ENCODE measurements at places on chromosomes 7 and 10.

DNA sequence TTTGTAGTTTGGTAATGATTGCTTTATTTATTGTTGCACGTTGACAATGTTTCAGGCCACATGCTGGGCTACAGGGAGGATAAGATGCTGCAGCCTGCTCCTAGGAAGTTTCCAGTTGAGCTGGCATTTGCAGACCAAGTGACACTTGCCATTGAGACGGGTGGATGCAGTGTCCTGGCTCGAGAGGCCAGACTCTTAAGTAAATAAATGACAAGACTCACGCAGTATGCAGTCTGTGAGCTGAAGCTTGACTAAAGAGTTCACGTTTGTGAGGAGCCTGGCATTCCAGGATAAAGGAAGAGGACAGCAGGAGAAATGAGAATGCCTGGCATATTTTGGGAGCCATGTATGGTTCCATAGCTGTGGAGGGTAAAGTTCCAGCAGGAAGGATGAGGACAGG lies 105.8 kb downstream of the BAMBI start:
- no peak overlapping the region for H3K27ac ChIP-seq
- H3K36me3 ChIP-seq = no peaks in the 10 kb centered on the region
- no peak for DNase-seq
- no peak overlapping the region for H3K4me3 ChIP-seq
- H3K4me1 ChIP-seq = peaks cover 37% of the 10 kb centered on the region

GRCh38 chr7:130872756-130873448 lies 138.9 kb upstream of the KLF14 start:
- DNase-seq = no peak
- H3K4me3 ChIP-seq = no peak overlapping the region
- no peaks in the 10 kb centered on the region for H3K36me3 ChIP-seq
- no peak overlapping the region for H3K27ac ChIP-seq
- H3K4me1 ChIP-seq = peaks cover 21% of the 10 kb centered on the region

- no peaks in the 10 kb centered on the region for H3K36me3 ChIP-seq
- H3K4me3 ChIP-seq = no peak overlapping the region
- H3K27me3 ChIP-seq = peaks cover 26% of the 10 kb centered on the region
- H3K27ac ChIP-seq = no peak overlapping the region
- no peak for DNase-seq
Measured at GRCh38 chr10:44391981-44392380, 7.1 kb upstream of the CXCL12 start.

DNA sequence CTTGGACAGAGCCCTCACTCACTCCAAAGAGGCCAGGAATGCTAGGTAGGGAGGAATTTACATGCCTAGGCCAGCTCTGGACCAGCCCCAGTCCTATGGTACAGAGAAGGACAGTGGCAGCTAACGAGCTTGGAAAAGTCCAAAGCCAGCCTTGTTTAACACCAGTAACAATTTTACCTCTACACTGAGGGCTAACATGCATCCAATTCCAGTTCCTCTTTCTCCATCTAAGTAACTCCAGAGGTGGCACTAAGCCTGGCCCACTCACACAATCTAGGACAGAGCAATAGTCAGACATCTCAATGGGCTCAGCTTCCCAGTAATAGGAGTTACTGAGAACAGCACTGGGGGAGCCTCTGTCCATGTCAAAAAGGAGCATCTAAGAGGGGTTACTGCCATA lies 5.7 kb upstream of the LCOR start:
- DNase-seq = no peak
- H3K4me1 ChIP-seq = peaks cover 10% of the 10 kb centered on the region
- H3K27me3 ChIP-seq = peaks cover 7% of the 10 kb centered on the region
- H3K4me3 ChIP-seq = no peak overlapping the region
- no peak overlapping the region for H3K27ac ChIP-seq

GRCh38 chr7:55517191-55517633 lies 55.1 kb downstream of the VOPP1 start:
- H3K4me1 ChIP-seq = peaks cover 9% of the 10 kb centered on the region
- H3K4me3 ChIP-seq = no peak overlapping the region
- H3K27me3 ChIP-seq = no peaks in the 10 kb centered on the region
- no peak for DNase-seq

- DNase-seq = no peak
- no peak overlapping the region for H3K4me3 ChIP-seq
- no peaks in the 10 kb centered on the region for H3K36me3 ChIP-seq
- H3K27me3 ChIP-seq = peaks cover 6% of the 10 kb centered on the region
- no peaks in the 10 kb centered on the region for H3K4me1 ChIP-seq
- H3K27ac ChIP-seq = no peak overlapping the region
Measured at GRCh38 chr7:35714862-35715261, 19.9 kb upstream of the HERPUD2 start.

DNA sequence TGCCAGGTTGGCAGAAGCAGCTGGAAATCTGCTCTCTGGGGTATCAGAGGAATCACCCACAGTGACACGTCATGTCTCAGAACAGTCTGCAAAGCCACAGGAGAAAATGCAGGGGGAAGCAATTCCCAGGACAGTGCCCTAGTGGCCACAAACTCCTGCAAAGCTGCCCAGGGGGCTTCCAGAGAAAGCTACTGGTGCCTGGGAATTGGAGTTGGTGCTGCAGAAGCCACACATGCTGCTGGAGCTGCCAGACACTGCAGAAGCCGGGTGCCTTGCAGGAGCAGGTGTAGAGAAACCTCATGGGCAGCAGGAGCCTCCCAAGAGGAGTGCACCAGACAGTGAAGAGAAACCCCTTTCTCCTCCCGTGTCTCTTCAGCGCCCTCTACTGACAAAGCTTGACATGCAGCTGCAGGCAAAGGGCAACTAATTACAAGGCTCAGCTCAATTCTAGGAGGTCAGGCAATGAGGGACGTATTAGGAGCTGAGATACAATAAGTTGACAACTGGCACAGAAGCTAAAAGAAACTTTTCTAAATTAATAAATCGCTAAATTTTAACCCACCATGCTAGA lies 30.2 kb upstream of the NUB1 start:
- no peak for DNase-seq
- no peak overlapping the region for H3K27ac ChIP-seq
- peaks cover 16% of the 10 kb centered on the region for H3K27me3 ChIP-seq
- no peak overlapping the region for H3K4me3 ChIP-seq
- no peaks in the 10 kb centered on the region for H3K36me3 ChIP-seq
- no peaks in the 10 kb centered on the region for H3K4me1 ChIP-seq

GRCh38 chr10:131155876-131156230 lies 155.7 kb downstream of the TCERG1L start:
- H3K27ac ChIP-seq = peak overlapping the region; percentile 63
- H3K27me3 ChIP-seq = peaks cover 59% of the 10 kb centered on the region
- peaks cover 6% of the 10 kb centered on the region for H3K36me3 ChIP-seq
- peaks cover 21% of the 10 kb centered on the region for H3K4me1 ChIP-seq

DNA sequence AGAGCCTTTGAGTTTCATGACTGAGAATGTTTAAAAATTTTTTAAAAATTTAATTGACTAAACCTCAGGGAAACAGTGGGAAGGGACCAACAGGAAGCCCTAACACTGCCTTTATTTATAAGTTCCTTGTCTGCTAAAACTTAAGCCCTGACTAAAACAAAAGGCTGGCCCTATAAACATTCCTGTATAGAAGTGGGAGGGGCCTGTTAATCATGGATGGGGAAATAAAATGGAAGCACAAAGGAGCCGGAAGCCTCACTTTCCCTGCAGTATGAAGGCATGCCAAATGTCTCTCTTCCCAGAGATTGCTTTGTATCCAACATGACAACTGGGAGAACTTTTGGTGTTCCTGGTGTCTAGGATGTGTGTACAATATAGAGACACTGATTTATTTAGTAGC lies 66.0 kb downstream of the VPS50 start:
- H3K4me3 ChIP-seq = no peak overlapping the region
- DNase-seq = no peak
- no peak overlapping the region for H3K27ac ChIP-seq
- no peaks in the 10 kb centered on the region for H3K36me3 ChIP-seq

DNA sequence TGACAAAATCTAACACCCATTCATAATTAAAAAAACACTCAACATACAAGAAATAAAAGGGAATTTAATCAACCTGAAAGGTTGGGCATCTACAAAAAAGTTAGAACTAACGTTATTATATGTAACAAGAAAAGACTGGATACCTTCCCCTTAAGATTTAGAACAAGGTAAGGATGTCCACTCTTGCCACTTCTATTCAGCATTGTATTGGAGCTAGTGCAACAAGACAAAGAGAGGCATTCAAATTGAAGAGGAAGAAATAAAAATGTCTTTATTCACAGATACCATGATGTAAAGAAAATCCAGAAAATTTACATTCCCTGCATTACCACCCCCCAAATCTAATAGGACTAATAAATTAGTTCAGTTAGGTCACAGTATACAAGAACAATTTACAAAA lies 18.3 kb downstream of the FAM149B1 start:
- peak overlapping the region; percentile 0 for H3K27ac ChIP-seq
- H3K27me3 ChIP-seq = no peaks in the 10 kb centered on the region
- peaks cover 26% of the 10 kb centered on the region for H3K36me3 ChIP-seq
- no peaks in the 10 kb centered on the region for H3K4me1 ChIP-seq

DNA sequence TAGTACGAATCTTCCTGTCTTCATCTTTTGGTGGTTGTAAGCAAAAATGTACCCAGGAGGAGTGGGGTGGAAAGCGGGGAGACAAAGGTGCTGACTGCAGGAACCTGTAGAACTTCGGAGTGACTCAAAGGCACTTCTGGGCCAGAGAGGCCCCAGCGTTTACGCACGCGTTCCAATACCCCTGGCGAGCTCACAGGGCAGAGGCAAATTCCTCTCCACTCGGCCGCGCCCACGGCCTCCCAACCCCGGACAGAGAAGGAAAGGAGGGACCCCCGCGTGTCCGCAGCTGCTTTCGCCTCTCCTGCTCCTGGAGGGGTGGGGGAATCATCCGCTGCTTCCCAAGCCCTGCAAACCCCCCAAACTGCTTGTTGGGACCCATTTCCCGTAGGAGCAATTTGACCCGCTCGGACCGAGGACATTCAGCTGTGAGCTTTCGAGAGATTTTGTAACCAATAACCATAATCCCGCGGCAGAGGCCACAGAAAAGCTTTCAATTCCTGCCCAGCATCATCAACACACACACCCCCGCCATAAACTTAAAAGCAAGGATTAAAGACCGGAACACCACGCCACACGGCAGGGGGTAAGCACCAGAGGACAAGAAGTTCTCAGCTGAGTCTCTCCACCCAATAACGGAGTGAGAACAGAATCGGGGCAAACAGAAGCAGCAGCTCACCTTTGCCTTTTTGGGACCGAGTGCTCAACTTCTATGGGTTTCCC lies 2.3 kb downstream of the IGF2BP3 start:
- H3K4me3 ChIP-seq = peak overlapping the region; percentile 99
- peak; percentile 49 for DNase-seq
- no peaks in the 10 kb centered on the region for H3K27me3 ChIP-seq
- H3K36me3 ChIP-seq = peaks cover 18% of the 10 kb centered on the region

DNA sequence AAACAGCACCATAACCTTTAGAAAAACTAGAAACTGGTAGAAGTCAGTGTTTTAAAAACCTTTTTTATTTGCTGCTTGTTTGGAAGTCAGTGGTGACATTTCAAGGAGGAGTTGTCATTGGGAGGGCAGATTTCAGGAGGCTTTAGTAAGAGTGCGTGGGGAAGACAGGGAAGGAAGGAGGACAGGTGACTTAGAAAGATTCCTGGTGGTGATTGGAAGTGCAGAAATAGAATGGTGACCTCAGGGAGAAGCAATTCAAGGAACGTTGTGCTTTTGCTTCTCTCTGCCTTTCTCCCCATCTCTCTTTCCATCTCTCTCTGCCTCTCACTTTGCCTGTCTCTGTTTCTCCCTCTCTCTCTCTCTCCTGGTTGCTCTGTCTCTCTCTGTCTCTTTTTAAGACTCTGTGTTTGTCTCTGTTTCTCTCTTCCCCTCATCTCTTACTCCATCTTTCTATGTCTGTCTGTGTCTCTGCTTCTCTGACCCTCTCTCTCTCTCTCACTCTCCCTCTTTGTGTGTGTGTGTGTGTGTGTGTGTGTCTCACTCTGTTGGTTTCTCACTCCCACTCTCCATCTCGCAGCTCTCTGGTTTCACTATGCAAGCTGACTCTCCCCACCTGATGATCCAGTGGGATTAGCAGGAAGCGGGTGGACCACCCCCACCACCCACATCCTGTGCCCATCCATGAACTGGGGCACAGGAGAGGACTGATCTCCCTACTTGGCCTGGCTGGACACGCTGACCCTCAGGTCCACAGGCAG lies 10.9 kb upstream of the PFKP start:
- H3K27ac ChIP-seq = no peak overlapping the region
- DNase-seq = no peak
- H3K36me3 ChIP-seq = no peaks in the 10 kb centered on the region
- peaks cover 4% of the 10 kb centered on the region for H3K27me3 ChIP-seq
- H3K4me1 ChIP-seq = peaks cover 49% of the 10 kb centered on the region

- peak; percentile 84 for DNase-seq
- peak overlapping the region; percentile 45 for H3K4me3 ChIP-seq
- H3K36me3 ChIP-seq = peaks cover 13% of the 10 kb centered on the region
- H3K27me3 ChIP-seq = no peaks in the 10 kb centered on the region
- peaks cover 72% of the 10 kb centered on the region for H3K4me1 ChIP-seq
Measured at GRCh38 chr10:71228875-71229675, 16.7 kb downstream of the UNC5B start.

DNA sequence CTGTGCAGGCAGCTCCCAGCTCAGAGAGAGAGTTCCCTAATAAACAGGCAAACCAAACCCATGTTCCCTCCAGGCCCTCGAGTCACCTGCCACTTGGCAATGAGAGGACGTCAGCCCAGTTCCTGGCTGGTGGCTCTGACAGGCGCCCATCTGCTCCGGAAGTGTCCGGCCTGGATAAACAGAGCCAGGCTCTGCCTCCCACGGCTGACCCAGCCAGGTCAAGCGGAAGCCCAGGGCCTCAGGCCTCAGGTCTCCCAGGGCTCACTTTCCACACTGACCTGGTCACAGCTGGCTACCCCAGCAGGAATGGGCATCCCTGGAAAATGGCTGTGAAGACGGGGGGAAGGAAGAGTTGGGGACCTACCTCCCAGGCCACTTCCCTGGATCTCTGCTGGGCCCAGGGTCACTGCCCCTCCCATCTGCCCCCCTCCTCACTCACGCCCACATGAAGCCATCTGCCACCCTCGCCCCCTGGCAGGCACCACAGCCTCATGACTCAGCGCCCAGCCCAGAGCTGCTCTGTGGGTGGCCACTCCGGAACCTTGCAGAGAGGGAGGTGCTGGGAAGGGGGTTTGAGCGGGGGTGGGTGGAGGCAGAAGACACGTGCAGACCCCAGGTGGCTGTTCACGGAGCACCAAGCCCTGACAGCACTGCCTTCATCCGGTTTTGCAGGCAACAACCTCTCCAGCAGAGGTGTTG lies 37.4 kb upstream of the DUSP5 start:
- H3K4me3 ChIP-seq = peak overlapping the region; percentile 19
- peaks cover 92% of the 10 kb centered on the region for H3K4me1 ChIP-seq
- no peaks in the 10 kb centered on the region for H3K36me3 ChIP-seq
- DNase-seq = peak; percentile 66
- H3K27ac ChIP-seq = no peak overlapping the region
- peaks cover 4% of the 10 kb centered on the region for H3K27me3 ChIP-seq

- H3K4me3 ChIP-seq = no peak overlapping the region
- H3K27me3 ChIP-seq = peaks cover 12% of the 10 kb centered on the region
- H3K36me3 ChIP-seq = no peaks in the 10 kb centered on the region
- peak; percentile 35 for DNase-seq
- peaks cover 42% of the 10 kb centered on the region for H3K4me1 ChIP-seq
Measured at GRCh38 chr7:105589356-105590077, 8.2 kb upstream of the EFCAB10 start.

- DNase-seq = no peak
- H3K27me3 ChIP-seq = no peaks in the 10 kb centered on the region
- H3K27ac ChIP-seq = no peak overlapping the region
- no peaks in the 10 kb centered on the region for H3K36me3 ChIP-seq
- no peaks in the 10 kb centered on the region for H3K4me1 ChIP-seq
Measured at GRCh38 chr10:25334445-25334844, 159.6 kb downstream of the GPR158 start.
